ENCODE measurements at places on chromosomes 2 and 18.

GRCh38 chr2:102852867-102853266 is 91.0 kb downstream of the TMEM182 start:
- DNase-seq = no peak

GRCh38 chr2:67660871-67661270 is 263.7 kb downstream of the ETAA1 start:
- no peak for DNase-seq

- no peak for DNase-seq
These were observed 109.3 kb downstream of the MBP start for GRCh38 chr18:77023102-77023782.

DNA sequence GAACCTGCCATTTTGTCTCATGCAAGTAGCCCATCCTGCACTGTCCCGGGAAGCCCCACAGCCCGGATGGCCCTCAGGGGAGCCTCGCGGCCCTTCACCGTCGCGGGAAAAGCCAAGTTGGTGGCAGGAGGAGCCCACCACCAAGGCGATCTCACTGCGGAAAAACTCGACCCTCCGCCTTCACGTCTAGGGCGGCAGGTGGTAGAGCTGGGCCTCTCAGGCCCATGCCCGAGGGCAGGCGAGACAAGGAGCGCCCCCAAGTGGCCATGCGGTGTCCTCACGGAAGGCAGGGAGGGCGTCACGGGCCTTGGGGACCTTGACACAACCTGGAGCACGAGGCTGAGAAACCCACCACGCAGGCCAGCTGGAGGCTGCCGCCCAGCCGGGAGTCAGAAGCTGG is 34.8 kb upstream of the SKA1 start:
- DNase-seq = no peak

DNA sequence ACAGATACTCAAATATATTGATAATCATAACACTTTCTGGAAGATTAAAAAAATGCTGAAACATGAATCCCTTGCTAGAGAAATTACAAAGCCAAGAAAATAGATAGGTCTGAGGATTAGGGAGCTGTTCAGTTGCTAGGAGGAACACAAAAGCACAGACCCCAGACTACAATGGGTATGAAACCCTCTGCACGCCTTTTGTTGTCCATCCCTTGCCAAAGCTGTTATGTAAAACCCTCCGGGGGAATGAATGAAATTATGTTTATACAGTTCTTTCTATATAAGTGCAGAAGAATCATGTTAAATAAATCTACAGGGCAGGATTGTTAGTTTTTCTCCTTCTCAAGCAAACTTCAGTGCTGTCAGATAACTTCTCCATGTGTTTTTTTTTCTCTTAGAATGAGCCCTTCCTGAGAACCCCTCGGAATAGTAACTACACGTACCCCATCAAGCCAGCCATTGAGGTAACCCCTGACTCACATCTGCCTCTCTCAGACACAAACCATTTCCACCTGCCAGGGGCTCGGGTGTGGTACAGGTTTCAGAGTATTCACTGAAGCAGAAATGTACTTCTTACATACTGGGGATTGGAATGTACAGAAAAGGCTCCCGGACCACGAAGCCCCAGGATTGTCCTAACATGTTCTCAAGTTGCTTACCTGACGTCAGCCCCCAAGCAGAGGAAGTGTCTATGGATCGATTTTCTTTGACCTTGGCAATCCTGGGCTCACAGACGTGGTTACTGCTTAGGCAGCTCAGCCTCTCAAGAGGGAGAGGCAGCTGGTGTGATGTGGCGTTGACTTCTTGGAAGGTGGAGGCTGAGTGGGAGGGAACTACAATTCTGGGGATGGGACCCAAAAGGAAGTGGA is 118.0 kb downstream of the PLB1 start:
- DNase-seq = no peak

DNA sequence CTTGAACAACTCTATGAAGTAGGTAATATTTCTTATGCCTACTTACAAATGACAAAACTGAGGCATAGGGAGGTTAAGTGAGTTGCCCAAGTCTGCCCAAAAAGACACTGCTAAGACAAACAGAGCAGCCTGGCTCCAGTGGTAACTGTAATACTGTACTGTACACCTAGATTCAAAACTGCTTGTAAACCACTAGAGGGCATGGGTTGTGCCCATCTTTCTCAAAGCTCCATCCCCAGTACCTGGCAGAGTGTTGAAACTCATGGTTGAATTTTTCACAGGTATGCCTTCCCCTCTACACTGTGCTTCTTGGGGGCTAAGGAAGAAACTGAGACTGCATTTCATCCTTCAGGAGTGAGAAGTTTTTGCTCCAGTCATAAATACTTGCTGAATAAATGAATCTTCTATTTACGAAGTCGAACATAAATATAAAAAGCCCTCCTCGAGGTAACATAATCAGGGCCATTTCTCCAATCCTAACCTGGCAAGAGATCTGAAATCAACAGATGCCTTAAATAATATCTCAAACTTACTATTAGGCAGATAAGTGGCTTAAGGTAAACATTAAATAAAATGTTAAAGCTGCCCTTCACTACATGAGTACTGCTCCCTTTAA is 2.0 kb downstream of the PPP4R1 start:
- no peak for DNase-seq

DNA sequence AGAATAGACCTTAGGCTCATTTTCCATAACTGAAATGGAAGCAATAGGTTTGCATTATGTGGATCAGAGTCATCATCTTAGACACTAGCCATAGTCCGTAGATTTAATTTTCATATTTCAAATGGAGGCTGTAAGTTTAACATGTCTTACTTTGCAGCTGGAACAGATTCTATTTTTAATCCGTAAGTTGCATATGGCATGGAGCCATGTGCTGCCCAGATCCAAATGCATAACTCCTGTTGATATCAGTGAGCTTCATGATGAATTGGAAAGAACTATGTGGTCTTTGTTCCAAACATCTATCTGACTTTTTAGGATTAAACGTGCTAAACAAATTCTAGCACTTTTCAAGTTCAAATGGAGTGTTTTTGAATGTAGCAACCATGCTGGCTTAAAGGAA is 43.4 kb downstream of the MEIS1 start:
- no peak for DNase-seq

GRCh38 chr2:61328707-61329251 is 142.1 kb downstream of the USP34 start:
- no peak for DNase-seq

- DNase-seq = no peak
These were observed 372.0 kb downstream of the CMPK2 start for GRCh38 chr2:6493669-6494068.

- no peak for DNase-seq
These were observed 7.1 kb downstream of the ZNF532 start for GRCh38 chr18:58871514-58872420.

DNA sequence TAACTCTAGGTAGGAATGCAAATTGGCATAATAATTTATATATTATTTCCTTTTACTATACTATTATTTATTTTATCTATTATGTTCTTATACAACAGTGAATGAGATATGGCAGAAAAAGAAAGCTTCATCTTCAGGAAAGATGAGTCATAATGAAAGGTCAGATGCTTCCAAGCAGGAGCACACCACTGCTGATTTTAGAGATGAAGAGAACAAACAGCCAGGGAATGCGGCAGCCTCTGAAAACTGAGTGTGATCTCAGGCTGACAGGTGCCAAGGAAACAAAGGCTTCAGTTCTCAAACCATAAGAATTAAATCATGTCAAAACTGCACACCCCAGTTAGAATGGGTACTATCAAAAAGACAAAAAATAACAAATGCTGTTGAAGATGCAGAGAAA is 149.0 kb downstream of the CCDC178 start:
- no peak for DNase-seq

GRCh38 chr2:137776697-137777096 is 187.6 kb upstream of the HNMT start:
- DNase-seq = no peak

- no peak for DNase-seq
These were observed 97.1 kb downstream of the TEX51 start for GRCh38 chr2:126995621-126996377.

GRCh38 chr2:59449274-59449673 is 1104.2 kb downstream of the BCL11A start:
- no peak for DNase-seq

DNA sequence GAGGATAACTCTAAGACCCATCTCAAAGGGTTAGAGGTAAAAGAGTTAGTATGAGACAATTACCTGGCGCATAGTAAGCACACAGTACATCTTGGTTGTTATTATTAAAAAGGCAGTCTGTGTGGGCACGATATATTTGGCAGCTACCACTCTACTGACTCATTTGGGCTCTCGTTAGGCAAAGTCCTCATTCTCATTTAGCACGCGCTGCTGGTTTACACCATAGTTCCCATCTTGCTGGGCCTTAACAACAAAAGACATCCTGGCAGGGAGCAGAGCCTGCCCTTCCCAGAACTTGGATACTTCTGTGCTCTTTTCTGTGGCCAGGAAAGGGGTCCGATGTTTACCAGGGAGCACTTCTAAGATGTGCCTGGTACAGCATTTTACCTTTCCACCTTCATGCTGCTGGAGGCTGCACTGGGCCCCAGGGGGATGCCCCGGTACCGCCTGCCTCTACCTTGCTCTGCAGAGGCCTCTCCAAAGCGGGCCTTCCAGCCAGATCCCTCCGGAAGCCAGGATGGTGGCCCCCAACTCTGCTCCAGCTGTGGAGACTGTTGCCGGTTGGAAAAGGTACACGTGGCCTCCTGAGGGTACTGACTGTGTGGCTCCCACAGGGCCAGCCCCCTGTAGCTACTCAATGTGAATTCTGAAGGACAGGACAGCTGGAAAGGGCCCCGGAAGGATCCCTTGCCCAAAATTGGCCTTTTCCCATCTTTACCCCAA is 15.0 kb downstream of the GLI2 start:
- DNase-seq = no peak

- DNase-seq = no peak
These were observed 99.3 kb upstream of the SLC38A11 start for GRCh38 chr2:165054652-165055051.

DNA sequence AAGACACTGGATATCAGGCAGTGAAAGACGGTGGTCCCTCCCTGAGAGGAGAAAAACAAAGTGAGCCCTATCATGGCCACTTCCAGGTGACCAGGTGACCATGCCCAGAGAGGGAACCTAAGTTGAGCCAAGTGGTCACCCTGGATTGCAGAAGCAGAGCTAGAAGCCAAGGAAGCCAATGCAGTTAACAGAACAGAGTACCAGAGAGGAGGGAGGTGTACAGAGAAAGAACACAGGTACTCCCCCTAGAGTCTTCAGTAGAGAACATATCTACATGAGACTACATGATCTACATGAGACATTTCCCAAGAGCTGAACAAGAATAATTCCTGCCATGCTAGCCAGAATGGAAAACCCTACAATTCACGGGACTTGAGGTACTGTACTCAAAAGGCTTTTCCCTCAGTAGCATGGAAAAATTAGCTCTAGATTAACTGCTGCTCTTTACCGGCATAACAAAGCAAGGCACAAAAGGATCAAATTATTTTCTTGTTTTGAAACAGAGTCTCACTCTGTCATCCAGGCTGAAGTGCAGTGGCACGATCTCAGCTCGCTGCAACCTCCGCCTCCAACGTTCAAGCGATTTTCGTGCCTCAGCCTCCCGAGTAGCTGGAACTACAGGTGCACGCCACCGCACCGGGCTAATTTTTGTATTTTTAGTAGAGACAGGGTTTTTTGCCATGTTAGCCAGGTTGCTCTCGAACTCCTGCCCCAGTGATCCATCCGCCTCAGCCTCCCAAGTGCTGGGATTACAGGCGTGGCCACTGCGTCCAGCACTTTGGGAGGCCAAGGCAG is 23.5 kb downstream of the ROCK2 start:
- DNase-seq = no peak

- DNase-seq = no peak
These were observed 230.9 kb downstream of the LTBP1 start for GRCh38 chr2:33177627-33178026.

GRCh38 chr18:24616653-24617052 is 156.2 kb downstream of the HRH4 start:
- DNase-seq = no peak

DNA sequence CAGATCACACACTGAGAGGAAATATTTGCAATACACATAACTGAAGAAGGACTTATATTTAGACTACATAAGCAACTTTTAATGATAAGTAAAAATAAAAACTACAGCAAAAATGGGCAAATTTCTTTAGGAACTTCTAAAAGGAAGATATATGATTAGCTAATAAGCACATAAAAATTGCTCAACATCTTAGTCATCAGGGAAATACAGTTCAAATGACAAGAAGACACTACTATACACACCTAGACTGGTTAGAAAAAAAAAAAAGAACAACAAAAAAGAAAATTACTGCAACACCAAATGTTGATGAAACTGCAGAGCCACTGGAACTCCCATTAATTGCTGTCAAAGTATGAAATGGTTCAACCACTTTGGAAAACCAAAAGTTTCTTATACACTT is 1247.5 kb upstream of the ACVR2A start:
- no peak for DNase-seq

DNA sequence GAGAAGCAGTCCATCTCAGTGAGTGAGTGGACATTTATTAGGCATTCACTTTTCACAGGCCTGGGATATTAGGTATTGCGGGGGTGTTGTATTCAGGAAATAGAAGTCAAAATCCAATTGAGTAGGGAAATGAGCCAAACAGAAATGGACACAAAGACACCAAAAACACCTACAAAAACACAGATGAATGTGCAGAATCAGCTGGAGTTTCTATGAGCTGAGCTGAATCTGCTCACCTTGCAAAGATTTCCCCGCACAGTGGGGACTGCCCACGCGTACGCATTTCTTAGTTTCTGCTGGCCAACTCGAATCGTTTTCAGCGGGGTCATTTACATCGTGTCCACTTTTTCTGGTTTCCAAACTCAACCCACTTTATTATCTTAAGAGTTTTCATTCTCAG is 160.0 kb downstream of the BCL2 start:
- no peak for DNase-seq

- no peak for DNase-seq
These were observed 2.4 kb downstream of the FBXO11 start for GRCh38 chr2:47903781-47904490.

- no peak for DNase-seq
These were observed 352.4 kb downstream of the ERBB4 start for GRCh38 chr2:212186166-212186565.

DNA sequence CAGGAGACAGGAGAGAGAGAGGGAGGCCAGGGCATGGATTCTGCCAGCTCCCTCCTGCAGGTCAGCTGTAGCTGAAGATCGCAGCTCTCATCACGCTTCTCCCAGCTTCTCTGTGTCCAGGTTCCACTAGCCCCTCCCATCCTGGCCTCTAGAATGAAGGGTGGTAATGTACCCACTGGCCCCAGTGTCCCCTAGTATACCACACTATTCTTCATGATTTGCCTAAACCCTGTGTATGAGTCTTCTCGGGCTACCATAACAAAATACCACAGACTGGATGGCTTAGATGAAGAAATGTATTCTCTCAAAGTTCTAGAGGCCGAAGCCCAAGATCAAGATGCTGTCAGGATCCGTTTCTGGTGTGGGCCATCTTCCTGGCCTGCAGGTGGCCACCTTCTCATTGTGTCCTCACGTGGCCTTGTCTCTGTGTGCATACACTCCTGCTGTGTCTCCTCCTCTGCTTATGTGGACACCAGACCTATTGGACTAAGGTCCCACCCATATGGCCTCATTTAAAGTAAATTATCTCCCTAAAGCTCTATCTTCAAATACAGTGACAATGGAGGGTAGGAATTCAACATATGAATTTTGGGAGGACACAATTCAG is 77.3 kb downstream of the TNFRSF11A start:
- DNase-seq = no peak
